ENCODE measurements at places on chromosomes 12 and 14. TPM values are rescaled to one million over a fixed set of nuclear protein-coding genes. Genes with fewer than 3 reads are reported as not detected.

REM2 gene
- 0.09 TPM for total RNA-seq

NOVA1 gene
- total RNA-seq, result 0.05 TPM

MYF5 gene
- not detected for total RNA-seq

OTOGL gene
- 1.2 TPM for total RNA-seq

EXOC3L4 gene
- total RNA-seq, result not detected
